Right kidney (tissue), 9 donors: ENCODE measurements at places on chromosomes 4 and X.

GRCh38 chrX:154348114-154348531 lies 26.3 kb downstream of the FLNA start:
- no peak for DNase-seq

GRCh38 chr4:74953647-74954046 lies 20.7 kb downstream of the PARM1 start:
- no peak for DNase-seq

GRCh38 chr4:28686618-28687017 lies 1826.0 kb downstream of the STIM2 start:
- DNase-seq: peak; percentile 1

DNA sequence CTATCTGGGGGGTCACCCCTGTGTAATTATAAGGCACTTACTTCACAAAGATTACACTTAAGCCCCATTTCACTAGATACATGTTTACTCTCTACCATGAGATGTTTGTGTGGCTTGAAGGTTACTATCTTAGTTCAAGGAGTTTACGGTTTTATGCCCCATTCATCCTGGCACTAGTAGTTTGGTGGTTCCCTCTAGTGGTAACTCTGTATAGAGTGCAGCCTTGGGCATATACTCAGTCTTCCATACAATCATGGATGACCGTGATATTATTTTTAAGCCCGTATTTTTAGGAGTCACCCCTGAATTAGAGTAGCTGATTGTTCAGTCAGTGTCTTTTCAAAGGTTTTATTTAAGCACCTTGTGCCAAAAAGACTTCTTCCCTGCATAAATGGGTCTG lies 109.9 kb upstream of the FAM47C start:
- no peak for DNase-seq

- no peak for DNase-seq
Observed at GRCh38 chrX:111555406-111555958, 44.0 kb downstream of the SERTM2 start.
